Stimulated activated CD8-positive, alpha-beta memory T cell treated with anti-CD3 and anti-CD28 coated beads, Interleukin-7, amount 100 ng/mL, for 24 hours (primary cell): ENCODE measurements at places on chromosomes 7 and 10.

GRCh38 chr10:14554491-14555205, 220.0 kb downstream of the FAM107B start:
- no peak for DNase-seq

GRCh38 chr7:141686074-141686473, 15.9 kb downstream of the DENND11 start:
- DNase-seq: no peak

- DNase-seq: no peak
Measured at GRCh38 chr10:71547876-71548846, 151.4 kb downstream of the CDH23 start.

- no peak for DNase-seq
Measured at GRCh38 chr7:30479202-30480120, 877 bp upstream of the NOD1 start.

GRCh38 chr10:11515596-11516430, 95.6 kb downstream of the USP6NL start:
- no peak for DNase-seq
